ENCODE measurements at places on chromosomes 2 and 18. TPM values are rescaled to one million over a fixed set of nuclear protein-coding genes. Genes with fewer than 3 reads are reported as not detected.

The RAB6D gene
- 0.07 TPM for total RNA-seq

- peaks cover 25% of the 10 kb centered on the region for H3K27me3 ChIP-seq
- DNase-seq = no peak
- no peaks in the 10 kb centered on the region for H3K36me3 ChIP-seq
- no peaks in the 10 kb centered on the region for H3K4me1 ChIP-seq
Measured at GRCh38 chr2:74292751-74293150, 50.5 kb downstream of the SLC4A5 start.

The NR4A2 gene
- total RNA-seq = 7.5 TPM

The FIGN gene
- total RNA-seq = 1.3 TPM

GRCh38 chr18:51824746-51825145 is 515.3 kb upstream of the DCC start:
- H3K4me1 ChIP-seq = no peaks in the 10 kb centered on the region
- DNase-seq = no peak
- H3K27ac ChIP-seq = no peak overlapping the region
- no peaks in the 10 kb centered on the region for H3K27me3 ChIP-seq

- H3K27ac ChIP-seq = no peak overlapping the region
- peaks cover 27% of the 10 kb centered on the region for H3K27me3 ChIP-seq
- no peak overlapping the region for H3K4me3 ChIP-seq
- DNase-seq = peak; percentile 27
- H3K4me1 ChIP-seq = peaks cover 16% of the 10 kb centered on the region
Measured at GRCh38 chr2:102313025-102313424, 1.7 kb downstream of the IL1RL1 start.

GRCh38 chr2:136000502-136000901 is 15.1 kb upstream of the DARS1 start:
- H3K27ac ChIP-seq = no peak overlapping the region
- peaks cover 5% of the 10 kb centered on the region for H3K27me3 ChIP-seq
- no peak for DNase-seq
- no peaks in the 10 kb centered on the region for H3K36me3 ChIP-seq

- H3K36me3 ChIP-seq = peaks cover 6% of the 10 kb centered on the region
- H3K27me3 ChIP-seq = no peaks in the 10 kb centered on the region
- no peaks in the 10 kb centered on the region for H3K4me1 ChIP-seq
- H3K27ac ChIP-seq = no peak within 1 kb of the TSS
- no peak within 1 kb of the TSS for H3K4me3 ChIP-seq
- no peak for DNase-seq
Measured at GRCh38 chr2:153871231-153872221, at the start of gene GALNT13. TSS of gene GALNT13 (plus strand) at chr2:153871922.

- H3K36me3 ChIP-seq = no peaks in the 10 kb centered on the region
- no peak overlapping the region for H3K27ac ChIP-seq
- H3K4me1 ChIP-seq = no peaks in the 10 kb centered on the region
- DNase-seq = no peak
- no peak overlapping the region for H3K4me3 ChIP-seq
Measured at GRCh38 chr2:176804392-176804791, 408.2 kb upstream of the HNRNPA3 start.

DNA sequence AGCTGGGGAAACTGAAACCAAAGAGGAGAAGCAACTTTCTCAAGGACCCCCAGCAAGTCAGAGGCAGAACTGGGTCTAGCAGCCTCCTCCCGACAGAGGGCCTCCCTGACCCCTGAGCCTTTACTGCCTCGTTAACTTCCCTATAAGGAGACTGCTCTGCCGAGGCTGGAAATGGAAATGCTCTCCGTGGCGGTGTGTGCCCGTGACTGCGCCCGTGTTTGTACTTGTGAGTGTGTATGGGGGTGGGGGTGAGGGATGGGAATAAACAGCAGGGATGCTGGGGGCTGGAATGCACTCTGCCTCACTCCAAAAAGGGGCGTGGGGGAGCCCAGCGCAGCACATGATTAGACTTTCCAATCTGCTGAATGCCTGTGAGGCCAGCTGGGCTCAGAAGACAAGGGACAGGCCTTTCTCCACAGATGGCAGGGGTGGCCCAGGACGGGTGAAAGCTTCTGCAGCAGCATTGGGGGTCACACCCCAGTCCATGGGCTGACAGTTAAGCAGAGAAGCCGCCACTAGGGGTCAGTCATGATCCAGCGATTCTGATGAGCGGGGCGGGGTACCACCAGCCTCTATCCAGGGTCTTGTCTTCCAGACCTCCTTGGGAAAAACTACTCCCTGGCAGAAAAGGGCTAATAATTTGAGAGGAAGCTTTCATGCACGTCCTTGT is 26.8 kb downstream of the MPHOSPH10 start:
- peaks cover 10% of the 10 kb centered on the region for H3K4me1 ChIP-seq
- no peaks in the 10 kb centered on the region for H3K36me3 ChIP-seq
- H3K27ac ChIP-seq = no peak overlapping the region
- H3K27me3 ChIP-seq = peaks cover 28% of the 10 kb centered on the region

- no peak for DNase-seq
- peaks cover 5% of the 10 kb centered on the region for H3K36me3 ChIP-seq
- no peak overlapping the region for H3K27ac ChIP-seq
- H3K27me3 ChIP-seq = no peaks in the 10 kb centered on the region
Measured at GRCh38 chr2:15858466-15858865, 81.9 kb upstream of the MYCN start.

DNA sequence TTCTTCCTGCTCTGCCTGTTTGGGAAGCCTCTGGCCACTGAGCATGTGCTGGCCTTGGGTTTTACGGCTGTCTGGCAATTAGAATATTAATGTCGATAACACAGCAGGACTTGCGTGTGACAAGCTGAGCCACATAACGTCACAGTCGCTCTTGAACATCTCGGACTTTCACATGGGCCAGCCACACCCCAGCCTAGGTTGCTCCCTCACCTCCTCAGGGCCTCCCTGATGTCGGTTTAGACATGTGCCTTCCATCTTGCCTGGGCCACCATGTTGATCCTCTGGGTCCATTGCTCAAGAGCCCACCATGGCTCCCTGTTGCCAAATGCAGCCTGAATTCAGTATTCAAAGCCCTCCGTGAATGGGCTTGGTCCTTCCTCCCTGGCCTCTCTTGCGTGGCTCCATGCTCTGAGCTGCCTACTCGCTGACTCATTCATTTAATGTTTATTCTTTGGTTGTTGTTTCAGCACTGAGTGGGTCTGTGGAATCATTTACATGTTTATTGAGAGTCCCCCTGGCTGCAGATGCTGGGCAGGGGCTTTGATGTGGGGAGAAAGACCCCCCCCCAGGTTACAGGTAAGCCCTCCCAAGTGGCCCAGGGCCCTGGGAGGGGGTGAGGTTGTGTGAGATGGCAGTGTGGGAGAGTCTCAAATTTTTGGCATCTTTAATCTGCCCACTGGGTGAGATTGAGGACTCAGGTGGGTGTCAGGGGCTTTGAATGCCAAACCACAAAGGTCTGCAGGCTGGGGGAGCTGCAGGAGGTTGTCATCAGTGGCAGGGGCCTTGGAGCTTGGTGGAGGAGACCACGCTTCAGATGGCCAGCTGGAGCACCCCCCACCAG is 62.0 kb downstream of the ODC1 start:
- H3K4me1 ChIP-seq = peaks cover 56% of the 10 kb centered on the region
- H3K27ac ChIP-seq = peak overlapping the region; percentile 91
- peak; percentile 61 for DNase-seq
- no peaks in the 10 kb centered on the region for H3K36me3 ChIP-seq
- no peaks in the 10 kb centered on the region for H3K27me3 ChIP-seq

The DES gene
- not detected for total RNA-seq

The TLX2 gene
- 0.23 TPM for total RNA-seq

The TOGARAM2 gene
- not detected for total RNA-seq

GRCh38 chr2:39603436-39603835 is 62.3 kb upstream of the TMEM178A start:
- peaks cover 3% of the 10 kb centered on the region for H3K36me3 ChIP-seq
- no peak for DNase-seq
- no peak overlapping the region for H3K27ac ChIP-seq
- no peak overlapping the region for H3K4me3 ChIP-seq
- H3K4me1 ChIP-seq = no peaks in the 10 kb centered on the region

GRCh38 chr2:84319581-84319980 is 139.5 kb downstream of the SUCLG1 start:
- H3K27ac ChIP-seq = no peak overlapping the region
- H3K4me3 ChIP-seq = no peak overlapping the region
- DNase-seq = no peak
- peaks cover 7% of the 10 kb centered on the region for H3K27me3 ChIP-seq
- no peaks in the 10 kb centered on the region for H3K36me3 ChIP-seq
- H3K4me1 ChIP-seq = no peaks in the 10 kb centered on the region

DNA sequence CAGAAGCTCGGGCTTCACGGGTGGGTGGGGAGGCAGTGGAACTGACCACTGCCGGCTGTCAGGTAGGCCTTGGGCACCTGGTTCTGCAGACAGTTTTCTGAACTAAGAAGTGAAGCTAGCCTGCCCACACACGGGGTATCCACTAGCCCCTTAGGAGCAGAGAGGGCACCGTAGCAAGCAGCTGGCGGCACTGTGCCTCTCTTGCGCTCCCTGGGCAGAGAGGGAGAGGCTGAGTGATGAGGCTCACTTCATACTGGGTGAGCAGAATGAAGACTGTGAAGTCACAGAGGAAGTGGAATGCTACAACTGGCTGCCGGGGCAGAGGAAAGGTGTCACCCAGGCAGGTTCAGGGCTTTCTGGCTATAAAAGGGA is 753 bp downstream of the ITPRIPL1 start:
- no peak for DNase-seq
- H3K4me1 ChIP-seq = peaks cover 28% of the 10 kb centered on the region
- H3K27ac ChIP-seq = no peak overlapping the region
